HepG2 (cell line): ENCODE measurements at places on chromosomes 13 and 19. TPM values are rescaled to one million over a fixed set of nuclear protein-coding genes. Genes with fewer than 3 reads are reported as not detected.

Gene N4BP2L1
- total RNA-seq = 11.8 and 13.2 TPM in 2 replicates

Gene ARHGAP35
- total RNA-seq = 30.1 and 39.9 TPM in 2 replicates

DNA sequence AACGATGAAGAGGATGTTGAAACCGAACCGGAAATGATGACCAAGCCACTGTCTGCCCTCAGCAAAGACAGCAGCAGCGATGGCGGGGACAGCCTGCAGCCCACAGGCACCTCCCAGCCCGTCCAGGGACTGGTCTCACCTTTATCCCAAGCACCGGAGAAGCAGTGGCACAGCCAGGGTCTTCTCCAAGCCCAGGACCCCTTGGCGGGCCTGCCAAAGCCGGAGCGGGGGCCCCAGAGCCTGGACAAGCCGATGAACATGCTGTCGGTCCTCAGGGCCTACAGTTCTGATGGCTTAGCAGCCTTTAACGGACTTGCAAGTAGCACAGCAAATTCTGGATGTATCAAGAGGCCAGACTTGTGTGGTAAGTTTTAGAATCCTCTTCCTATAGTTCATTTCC lies 177.0 kb downstream of the ZNF536 start:
- no peak for DNase-seq

DNA sequence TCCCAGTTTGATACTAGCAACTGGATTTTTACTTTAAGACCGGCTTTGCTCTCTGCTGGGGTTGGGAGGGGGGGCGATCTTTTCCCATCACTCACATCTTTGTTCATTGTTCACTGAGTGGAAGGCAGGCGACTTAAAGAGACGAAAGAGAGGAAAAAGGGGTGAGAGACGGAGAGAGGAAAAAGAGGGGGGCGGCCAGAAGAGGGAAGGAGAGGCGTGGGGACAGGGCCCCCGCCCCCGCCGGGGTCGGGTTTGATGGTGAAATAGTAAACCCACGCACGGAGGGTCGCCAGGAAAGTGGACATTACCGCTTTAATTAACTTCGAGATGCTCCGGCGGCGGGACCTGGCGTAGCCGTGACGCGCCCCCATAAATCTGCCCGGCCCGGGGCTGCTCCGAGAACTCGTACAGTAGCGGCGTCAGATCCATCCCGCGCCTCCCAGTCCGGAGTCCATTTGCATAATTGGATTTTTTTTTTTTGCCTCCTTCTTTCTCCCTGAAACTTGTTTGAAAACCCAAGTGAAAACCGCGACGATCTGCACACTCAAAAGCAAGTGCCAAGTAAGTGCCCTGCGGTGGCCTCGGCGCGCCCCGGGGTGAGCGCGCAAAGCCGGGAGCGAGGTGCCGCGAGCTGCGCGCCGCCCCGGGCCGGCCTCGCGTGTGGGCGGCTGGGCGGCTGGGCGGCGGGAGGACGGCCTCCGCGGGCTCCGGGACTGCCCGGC lies 143.9 kb upstream of the ZNF536 start:
- DNase-seq = no peak

DNA sequence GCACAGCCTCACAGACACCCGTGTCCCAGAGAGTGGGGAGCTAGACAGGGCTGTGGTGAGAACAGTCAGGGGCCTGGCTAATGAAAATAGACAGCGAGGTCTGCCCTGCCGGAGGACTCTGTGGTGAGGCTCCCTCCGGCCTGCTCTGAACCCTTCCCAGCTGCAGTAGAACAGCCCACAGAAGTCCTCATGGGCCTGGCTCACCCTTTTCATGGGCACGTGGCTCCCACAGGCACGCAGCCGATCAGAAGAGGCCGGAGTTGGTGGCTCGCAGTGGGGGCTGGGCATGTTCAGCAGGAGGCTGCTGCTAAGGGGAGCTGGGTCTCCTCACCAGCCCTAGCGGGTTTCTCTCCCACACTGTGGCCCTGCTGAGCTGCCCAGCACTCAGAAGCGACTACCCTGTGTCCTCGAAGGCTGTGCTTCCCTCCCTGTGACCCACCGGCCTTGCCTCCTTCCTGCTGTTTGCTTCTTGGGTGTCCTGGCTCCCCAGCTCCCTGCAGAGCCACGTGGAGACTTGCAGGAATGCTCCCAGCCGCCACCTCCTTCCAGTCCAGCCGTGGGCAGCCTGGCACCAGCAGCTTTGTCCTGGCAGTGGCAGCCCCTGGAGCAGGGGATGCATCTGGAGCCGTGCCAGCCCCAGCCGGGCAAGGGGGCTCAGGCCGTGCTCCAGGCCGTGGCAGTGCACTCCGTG lies 138.7 kb downstream of the KDM4B start:
- no peak for DNase-seq

DNA sequence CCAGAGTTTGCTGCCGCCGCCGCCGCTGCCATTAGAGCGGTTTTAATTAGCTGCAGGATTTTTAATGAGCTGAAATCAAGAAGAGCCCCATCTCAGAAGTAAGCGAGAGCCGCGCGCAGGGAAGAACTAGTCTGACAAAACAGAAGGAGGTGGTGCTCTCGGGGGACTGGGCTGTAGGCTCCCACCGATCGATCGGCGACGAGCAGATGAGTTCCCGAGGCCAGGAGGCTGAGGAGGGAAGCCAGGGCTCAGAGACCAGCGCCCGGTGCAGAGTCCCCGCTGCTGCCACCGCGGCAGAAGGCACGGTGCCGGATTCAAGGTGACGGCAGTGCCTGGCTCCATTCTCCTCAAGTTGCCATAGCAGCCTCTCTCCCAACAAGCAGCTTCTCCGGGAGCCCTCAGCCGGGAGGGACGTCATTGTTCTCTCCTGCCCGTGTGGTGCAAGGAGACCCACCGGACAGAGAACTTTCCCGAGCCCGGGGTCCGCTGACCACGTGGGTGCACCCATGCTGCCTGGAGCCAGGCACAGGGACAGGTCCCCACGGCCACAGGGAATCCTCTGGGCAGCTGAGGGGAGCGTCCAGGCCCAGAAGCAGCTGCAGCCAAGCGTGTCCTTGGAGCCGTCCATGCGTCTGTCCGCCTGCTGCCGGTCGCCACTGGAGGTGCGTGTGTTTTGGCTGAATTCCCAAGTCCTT lies 62.9 kb downstream of the CHST8 start:
- no peak for DNase-seq

- no peak for DNase-seq
Observed at GRCh38 chr19:44315883-44316282, 11.1 kb upstream of the ZNF235 start.

GRCh38 chr13:33355201-33355895 lies 69.8 kb upstream of the STARD13 start:
- DNase-seq = no peak

DNA sequence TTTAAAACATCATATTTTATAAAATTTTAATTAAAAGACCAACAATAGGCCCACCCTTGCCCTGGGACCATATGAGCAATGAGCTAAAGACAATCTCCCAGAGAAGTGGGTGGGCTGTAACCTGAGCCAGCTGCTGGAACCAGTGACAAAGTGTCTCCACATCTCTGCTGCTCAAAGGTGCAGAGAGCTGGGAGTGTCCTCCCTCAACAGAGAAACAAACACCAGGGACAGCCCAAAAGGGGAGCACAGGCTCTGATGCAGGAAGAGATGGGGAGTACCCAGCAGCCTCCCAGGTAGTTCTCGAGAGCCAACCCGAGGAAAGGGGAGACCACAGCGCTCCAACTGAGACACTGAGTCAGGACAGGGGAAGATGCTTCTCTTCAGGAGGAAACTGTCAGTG lies 39.1 kb downstream of the DOCK9 start:
- no peak for DNase-seq

GRCh38 chr13:77751513-77752456 lies 54.3 kb downstream of the SLAIN1 start:
- DNase-seq = peak; percentile 41

DNA sequence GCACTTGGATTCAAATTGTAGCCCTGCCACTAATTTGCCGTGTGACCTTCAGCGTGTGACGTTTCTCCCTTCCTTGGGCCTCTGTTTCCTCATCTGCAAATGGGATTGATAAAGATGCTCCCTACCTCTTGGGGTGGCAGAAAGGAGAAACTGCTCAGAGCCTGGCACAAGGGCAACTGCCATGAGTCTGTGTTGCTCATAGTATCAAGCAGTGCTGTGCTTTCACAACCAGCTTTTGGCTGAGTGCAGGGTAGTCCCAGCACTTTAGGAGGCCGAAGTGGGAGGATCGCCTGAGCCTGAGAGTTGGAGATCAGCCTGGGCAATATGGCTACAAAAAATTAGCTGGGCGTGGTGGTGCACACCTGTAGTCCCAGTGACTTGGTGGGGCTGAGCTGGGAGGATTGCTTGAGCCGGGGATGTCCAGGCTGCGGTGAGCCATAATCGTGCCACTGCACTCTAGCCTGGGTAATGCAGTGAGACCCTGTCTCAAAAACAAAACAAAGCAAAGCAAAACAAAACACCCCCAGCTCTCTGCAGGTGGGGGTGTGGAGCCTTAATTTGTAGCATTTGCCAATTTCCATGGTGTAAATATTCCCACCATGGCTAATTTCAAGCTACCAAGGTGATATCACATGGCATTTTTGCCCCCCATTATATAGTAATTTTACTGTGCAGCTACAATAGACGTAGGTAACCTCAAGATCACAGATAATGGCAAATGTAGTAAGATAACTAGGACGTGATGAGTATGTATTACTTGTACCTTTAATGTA lies 1.6 kb upstream of the MARK4 start:
- no peak for DNase-seq

GRCh38 chr13:37648609-37649008 lies 50.0 kb upstream of the POSTN start:
- no peak for DNase-seq
